ENCODE measurements at places on chromosomes 13 and 19.

DNA sequence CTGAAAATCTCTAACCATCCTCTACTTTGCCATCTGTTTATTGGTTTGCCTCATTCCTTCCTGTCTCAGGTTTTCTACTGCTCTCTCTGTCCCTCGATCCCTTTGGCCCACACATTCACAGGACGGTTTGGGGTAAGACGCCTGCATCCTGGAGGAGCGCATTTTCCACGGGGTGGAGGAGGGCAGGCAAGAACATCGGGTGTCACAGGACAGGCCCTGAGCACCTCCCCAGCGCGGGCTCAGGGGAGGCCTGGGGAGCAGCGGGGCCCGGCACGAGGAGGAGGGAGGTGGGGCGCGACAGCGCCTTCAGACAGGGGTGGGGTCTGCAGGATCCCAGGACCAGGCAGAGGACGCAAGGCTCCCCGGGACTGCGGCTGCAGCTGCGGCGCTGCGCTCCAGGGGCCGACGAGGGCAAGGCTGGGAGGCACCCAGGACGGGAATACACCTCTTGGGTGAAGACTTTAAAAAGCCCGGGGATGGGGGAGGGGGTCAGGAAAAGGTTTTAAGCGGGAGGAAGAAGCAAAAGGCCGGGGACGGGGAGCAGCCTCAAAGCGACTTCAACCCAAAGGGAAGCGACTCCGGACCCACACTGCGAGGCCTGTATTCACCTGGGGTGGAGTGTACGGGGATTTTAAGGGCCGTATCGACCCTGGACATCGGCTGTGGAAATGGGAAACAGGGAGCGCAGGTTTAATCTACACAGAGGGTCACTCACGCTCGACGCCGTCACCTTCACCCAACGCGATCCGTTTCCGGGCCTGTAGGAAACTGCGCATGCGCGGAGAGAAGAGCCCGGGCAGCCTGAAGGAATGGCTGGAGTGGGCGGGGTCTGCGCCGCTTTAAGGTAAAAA is at the start of gene ZNF415:
Gene ZNF415, minus strand, starts transcription at position 770 of the 851 bp plus-strand sequence. CDS start 10,234 bp downstream, outside the sequence.
- DNase-seq, result no peak

DNA sequence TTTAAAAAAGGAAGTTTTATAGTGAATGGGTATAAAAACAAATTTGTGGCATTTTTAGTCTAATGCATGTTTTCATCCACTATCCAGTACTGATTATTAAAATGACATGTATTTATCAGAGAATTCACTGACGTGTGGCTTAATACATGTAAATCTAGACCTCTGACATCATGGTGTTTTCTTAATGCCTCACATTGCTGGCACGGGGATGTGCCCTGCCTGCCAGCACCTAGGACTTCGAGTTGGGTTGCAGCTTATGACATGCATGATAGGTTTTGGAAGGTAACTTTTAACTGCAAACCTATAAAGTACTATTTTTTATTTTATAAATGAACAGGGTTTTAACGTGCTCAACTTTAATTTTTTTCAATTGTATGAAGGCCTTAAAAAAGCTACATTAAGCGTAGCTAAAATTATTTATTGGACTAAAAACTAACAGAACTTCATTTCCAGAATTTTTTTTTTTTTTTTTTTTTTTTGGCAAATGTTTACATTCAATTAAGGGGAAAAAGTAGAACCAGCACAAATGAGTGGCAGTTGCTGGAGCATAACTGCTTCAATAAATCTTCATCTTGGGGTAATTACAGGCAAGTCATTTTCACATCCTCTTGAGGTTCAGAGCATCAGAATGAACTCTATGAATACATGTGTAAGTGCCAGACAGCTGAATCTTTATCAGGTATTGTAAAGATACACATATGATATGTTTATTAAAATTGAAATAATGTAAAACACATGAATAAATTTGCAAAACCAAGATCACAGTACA is 16.3 kb downstream of the METTL21C start:
- DNase-seq, result no peak

DNA sequence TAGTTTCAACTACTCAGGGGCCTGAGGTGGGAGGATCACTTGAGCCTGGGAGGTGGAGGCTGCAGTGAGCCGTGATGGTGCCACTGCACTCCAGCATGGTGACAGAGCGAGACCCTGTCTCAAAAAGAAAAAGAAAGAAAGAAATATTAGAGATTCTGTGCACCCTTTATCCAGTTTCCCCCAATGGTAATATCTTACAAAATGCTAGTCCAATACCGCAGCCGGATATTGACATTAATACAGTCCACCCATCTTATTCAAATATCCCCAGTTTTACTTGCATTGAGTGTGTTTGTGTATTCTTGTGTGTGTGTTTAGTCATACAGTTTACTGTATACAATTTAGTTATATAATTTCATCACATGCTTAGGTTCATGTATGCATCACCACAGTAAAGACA is 8.6 kb upstream of the IFNL4 start:
- no peak for DNase-seq

- no peak for DNase-seq
Observed at GRCh38 chr13:22644941-22645340, 535.8 kb upstream of the SGCG start.

- no peak for DNase-seq
Observed at GRCh38 chr19:595326-596262, 5.9 kb downstream of the HCN2 start.

DNA sequence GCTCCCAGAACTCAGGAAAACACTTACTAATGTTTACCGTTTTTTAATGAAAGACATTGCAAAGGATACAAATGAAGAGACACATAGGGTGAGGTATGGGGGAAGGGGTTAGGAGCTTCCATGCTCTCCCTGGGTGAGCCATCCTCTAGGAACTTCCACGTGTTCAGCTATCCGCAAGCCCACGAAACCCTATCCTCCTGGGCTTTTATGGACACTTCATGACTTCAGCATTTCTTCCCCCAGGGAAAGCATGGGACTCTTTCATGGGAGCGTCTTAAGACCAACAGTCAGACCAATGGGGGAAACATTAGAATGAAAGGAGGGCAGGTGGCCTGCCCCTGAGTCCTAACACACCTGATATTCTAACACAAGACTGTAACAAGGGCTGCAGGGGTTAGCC is 6.6 kb upstream of the ESD start:
- no peak for DNase-seq

DNA sequence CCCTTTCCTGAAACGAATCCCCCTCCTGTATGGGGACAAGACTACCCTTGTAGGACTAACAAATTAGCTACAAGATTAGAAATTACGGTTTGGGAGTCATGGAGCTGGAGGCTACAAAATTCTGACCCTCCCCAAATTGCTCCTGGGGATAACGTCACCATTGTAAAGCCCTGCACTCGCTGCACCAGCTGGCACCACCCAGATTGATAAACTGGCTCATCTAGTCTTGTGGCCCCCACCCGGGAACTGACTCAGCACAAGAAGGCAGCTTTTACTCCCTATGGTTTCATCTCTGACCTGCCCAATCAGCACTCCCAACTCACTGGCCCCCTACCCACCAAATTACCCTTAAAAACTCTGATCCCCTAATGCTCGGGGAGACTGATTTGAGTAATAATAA is 150.6 kb upstream of the TSC22D1 start:
- no peak for DNase-seq

DNA sequence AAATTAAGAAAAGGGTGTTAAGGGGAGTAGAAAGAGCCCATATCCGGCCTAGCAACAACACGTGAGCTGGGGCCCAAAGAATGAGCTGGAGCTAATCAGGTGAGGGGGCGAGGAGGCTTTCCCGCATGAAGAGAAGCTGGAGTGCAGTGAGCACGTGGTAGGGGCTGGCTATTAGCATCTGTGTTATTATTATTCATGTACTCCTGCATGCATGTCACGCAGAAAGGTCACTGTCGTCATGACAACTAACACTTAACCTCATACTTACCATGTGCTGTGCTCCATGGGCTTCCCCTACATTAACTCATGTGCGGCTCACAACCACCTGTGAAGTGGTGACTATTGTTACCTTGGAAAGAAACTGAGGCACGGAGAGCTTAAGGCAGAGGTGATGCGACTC is 227.6 kb upstream of the UBL3 start:
- no peak for DNase-seq

GRCh38 chr19:5138606-5139582 is 170.0 kb downstream of the KDM4B start:
- peak; percentile 42 for DNase-seq

GRCh38 chr19:44649578-44650145 is 6.0 kb downstream of the PVR start:
- no peak for DNase-seq

DNA sequence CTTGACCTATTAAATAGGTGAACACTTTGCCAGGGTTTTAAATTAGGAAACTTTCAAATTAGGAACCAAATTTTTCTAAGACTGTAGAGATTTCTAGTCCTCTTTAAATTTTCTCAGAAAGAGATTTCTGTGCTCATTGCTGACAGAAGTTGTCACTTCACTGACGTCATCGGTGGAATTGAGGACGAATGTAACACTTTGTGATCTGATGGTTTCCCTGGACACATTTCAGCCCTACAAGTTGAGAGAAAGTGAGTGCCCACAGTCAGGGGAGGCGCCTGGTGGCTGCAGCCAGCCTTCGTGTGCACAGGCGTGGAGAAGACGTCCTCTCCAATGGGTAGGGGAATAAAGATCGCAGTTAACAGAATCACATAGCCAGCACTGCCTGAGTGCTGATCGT is 396.5 kb upstream of the TSHZ3 start:
- DNase-seq, result no peak

DNA sequence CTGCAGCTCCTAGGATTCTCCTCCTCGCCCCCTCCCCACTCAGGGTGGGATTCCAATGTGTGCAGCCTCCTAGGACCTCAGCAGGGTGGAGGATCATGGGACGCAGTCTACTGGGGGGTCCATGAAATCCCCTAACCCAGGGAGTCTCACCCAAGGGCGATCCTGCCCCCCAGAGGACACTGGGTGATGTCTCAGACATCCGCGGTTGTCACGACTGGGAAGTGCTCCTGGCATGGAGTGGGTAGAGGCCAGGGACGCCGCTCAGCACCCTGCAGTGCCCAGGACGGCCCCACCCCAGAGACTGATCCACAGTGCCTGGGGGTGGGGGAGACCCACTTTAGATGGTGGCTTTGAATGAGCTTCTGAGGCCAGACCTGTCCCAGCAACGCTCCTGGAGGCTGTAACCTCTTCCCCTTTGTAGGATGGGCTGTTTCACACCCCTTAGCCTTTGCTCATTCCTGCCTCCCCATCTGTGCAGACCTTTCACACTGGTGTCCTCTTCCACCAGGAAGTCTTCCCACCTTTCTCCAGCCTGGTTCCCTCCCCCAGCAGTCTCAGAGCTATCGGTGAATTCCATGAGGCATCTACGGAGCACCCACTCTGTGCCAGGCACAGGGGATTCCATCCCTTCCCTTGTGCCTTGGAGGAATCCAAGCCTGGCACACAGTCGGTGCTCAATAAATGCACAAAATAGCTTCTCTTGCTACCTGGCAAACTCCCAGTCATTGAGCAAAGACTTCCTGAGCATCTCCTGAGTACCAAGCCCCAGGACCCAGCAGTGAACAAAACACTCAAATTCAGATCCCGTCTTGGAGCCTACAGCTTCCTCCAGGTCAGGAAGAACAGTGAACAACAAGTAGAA is 10.5 kb downstream of the SMIM24 start:
- DNase-seq, result no peak

DNA sequence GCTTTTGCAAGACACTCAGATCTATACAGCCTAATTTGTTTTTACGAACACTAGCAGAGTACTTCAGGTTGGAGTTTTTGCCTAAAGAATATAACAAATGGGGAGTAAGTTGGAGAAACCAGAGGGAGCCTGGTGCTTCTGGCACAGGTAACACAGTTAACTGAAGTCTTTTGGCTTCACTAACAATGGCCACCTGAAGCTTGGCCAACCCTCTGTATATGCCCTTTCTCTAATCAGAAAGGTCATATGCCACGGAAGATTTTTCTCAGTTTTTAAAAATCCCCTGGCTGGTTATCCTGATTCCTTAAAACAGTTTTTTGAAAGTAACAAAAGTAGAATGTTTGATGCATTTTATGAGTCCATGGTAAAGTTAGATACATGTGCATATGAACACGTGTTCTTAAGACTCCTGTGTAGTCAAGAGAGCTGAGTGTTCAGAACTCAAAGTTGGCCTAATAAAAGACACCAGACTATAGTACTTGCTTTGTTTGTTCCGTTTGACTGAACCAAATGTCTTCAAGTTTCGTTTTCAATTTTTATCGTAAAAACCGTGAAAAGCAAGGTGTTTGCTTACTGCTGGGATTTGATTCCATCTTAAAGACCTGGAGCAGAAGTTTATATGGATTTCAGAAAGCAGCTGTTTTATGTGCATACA is 137.5 kb downstream of the KCNRG start:
- no peak for DNase-seq

DNA sequence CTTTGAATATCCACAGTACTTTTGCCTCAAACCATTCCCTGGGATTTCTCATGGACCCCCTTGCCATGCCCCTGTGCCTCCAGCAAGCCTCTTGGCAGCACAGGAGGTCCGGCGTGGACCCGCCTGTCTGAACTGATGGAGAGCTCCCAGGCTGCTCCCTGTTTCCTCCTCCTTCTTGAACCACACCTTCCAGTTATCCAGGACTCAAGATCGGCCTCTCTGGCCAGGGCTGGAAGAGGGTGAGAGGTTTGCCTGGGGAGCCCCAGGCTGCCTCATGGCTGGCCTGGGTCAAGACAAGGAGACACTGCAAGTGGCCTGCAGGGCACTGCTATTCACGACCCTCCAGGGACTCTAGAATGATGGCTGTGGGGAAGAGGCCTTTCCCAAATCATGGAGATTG is 93.6 kb upstream of the WASF3 start:
- DNase-seq, result no peak

- DNase-seq, result no peak
Observed at GRCh38 chr19:13094771-13095392, 7.8 kb downstream of the LYL1 start.

DNA sequence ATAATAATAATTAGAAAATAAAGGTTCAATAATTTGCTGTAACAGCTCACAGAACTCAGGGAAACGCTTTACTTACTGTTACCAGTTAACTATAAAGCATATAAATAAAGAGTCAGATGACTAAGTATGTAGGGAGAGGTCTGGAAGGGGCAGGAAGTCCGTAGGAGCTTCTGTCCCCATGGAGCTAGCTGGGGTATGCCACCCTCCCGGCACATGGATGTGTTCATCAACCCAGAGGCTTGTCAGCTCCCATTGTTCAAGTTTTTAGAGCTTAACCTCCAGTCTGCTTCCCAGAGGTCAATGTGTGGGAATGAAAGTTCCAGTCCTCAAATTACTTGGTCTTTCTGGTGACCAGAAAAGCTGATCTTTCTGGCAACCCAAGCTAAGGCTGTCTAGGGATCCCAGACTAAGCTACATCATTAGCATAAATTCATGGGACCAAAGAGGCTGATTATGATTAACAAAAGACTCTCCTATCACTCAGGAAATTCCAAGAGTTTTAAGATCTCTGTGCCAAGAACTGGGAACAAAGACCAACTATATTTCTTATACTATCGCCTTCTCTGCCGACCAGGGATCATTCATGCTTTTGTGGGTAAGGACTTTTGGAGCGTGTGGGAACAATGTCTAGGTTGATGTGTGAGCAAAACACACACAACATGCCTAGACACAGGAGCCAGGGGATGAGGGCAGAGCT is 31.7 kb upstream of the ZNF507 start:
- no peak for DNase-seq

Data from T-helper 22 cell (primary cell).